Naive thymus-derived CD8-positive, alpha-beta T cell (primary cell): ENCODE measurements at places on chromosomes 2 and 18. TPM values are rescaled to one million over a fixed set of nuclear protein-coding genes. Genes with fewer than 3 reads are reported as not detected.

GRCh38 chr2:189131991-189132390 is 47.6 kb downstream of the COL5A2 start:
- DNase-seq = no peak
- no peaks in the 10 kb centered on the region for H3K27me3 ChIP-seq

- H3K36me3 ChIP-seq = no peaks in the 10 kb centered on the region
- H3K27ac ChIP-seq = no peak overlapping the region
- peaks cover 13% of the 10 kb centered on the region for H3K27me3 ChIP-seq
- H3K4me1 ChIP-seq = peaks cover 41% of the 10 kb centered on the region
Measured at GRCh38 chr18:58761241-58761969, 90.1 kb downstream of the MALT1 start.

GRCh38 chr2:46147626-46148368 is 149.4 kb upstream of the EPAS1 start:
- H3K4me3 ChIP-seq = no peak overlapping the region
- H3K36me3 ChIP-seq = peaks cover 4% of the 10 kb centered on the region
- no peak overlapping the region for H3K27ac ChIP-seq

DNA sequence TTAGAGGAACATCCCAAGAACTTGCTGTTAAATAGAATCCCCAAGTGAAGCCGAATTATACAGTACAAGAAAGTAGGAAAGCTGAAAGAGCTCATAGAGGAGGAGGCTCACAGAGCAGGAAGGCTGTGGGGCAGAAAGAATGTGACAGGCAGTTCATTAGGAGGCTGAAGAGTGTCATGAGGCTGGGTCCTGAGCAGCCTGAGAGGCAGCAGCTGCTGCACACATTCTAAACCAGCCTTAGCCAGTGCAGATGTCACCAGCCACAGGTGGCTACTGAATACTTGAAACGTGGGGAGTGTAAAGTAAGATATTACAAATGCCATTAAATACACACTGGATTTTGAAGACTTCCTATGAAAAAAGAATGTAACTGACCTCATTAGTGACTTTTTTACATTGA is 490.2 kb upstream of the KLHL29 start:
- no peak overlapping the region for H3K4me3 ChIP-seq
- no peaks in the 10 kb centered on the region for H3K4me1 ChIP-seq
- DNase-seq = no peak

- H3K4me3 ChIP-seq = no peak overlapping the region
- no peaks in the 10 kb centered on the region for H3K36me3 ChIP-seq
- H3K27ac ChIP-seq = no peak overlapping the region
- no peak for DNase-seq
- peaks cover 6% of the 10 kb centered on the region for H3K27me3 ChIP-seq
Measured at GRCh38 chr2:1011985-1012384, 61.3 kb downstream of the SNTG2 start.

DNA sequence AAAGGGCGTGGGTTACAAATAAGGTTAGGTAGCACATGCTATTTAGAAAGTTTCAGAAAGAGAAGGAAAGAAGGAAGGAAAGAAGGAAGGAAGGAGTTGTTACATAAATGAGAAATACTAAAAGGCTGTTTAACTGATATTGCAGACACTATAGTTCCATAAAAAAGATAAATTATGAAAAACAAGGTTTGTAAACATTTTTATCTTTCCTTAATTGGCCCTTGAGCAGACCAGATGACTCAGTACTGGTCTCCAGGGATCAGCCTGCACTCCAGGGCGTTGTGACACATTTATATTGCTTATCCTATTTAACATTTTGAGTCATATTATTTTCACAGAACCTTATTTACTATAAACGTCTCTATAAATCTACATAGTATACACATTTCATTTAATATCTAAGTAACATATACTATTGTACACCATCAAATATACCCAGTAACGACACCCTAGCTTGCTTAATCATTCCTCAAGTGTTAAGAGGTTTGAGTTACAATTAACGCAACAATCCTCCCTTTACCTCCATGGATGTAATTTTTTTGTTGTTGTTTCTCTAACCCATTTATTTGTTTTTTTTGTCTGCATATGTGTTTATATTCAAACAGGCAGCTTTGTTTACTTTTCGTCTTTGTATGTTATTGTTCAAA is 2.8 kb upstream of the RAB31 start:
- peaks cover 62% of the 10 kb centered on the region for H3K27me3 ChIP-seq
- DNase-seq = no peak
- H3K27ac ChIP-seq = no peak overlapping the region
- H3K4me1 ChIP-seq = peaks cover 10% of the 10 kb centered on the region

DNA sequence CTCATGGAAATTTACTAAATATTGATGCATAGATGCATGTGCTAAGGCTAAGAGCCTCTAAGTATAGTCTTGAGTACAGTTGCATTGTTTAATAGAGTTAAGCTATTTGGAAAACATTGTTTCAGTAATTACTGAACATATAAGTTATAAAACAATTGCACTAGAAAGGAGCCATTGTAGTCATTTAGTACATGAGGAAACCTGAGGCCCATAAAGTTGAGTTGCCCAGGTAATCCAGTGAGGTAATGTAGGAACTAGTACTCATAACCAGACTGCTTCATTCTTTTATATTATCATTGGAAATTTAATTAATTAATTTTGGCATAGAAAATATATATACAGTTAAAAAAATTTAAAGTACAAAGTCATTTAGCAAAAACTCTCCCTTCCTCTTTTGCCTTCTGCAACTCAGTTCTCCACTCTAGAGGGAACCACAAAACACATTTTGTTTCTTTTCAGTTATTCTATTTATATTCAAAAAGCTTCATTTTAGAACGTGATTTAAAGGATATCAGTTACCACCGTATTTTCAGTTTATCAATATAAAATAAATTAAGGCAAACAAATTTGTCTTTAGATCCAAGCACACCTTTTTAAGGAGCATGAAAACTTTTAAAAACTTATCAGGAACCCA is 27.8 kb upstream of the TBR1 start:
- H3K27me3 ChIP-seq = no peaks in the 10 kb centered on the region
- peaks cover 12% of the 10 kb centered on the region for H3K4me1 ChIP-seq
- H3K4me3 ChIP-seq = no peak overlapping the region
- no peaks in the 10 kb centered on the region for H3K36me3 ChIP-seq
- DNase-seq = no peak

DNA sequence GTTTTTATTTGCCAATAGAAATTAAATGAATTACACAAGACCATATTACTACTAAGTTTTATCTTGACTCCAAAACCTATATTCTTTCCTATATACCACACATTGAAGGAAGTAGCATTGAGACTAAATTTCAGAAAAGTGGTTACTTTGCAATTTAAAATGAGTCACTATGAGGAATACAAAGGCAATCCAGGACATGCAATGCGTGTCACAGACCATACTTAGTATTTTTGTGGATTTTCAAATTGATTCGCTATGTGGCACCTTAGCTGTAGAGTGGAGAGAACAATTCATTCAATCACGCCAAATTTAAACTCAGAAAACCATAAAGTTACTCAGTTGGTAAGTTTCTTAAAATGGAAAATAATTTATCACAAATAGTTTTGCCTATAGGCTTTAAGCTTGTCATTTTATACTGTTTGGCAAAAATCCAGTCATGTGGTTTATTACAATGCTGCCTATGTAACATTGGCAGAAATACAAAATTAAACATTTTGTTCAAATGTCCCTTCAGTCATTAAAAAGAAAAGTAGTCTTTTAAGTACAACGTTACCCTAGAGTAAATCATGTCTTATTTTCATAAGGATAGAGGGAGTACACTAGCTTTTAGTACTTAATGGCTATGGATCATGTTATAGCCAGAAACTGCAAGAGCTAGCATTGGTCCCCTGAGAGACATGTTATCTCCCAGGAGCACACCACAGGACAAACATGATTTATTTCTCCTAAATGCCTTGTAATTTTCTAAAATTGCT is 222.8 kb upstream of the CDH7 start:
- H3K4me3 ChIP-seq = no peak overlapping the region
- DNase-seq = no peak
- no peaks in the 10 kb centered on the region for H3K27me3 ChIP-seq
- no peaks in the 10 kb centered on the region for H3K36me3 ChIP-seq
- H3K4me1 ChIP-seq = no peaks in the 10 kb centered on the region

NT5C1B gene
- polyA plus RNA-seq = 0.60 TPM

SCN2A gene
- polyA plus RNA-seq = not detected

SIX3 gene
- polyA plus RNA-seq = not detected

SLC14A1 gene
- 0.71 TPM for polyA plus RNA-seq

ERFE gene
- not detected for polyA plus RNA-seq
